NCI-H510A treated with DMSO at 0.1 percent for 48 hours (cell line): ENCODE measurements at places on chromosomes 16 and 17.

DNA sequence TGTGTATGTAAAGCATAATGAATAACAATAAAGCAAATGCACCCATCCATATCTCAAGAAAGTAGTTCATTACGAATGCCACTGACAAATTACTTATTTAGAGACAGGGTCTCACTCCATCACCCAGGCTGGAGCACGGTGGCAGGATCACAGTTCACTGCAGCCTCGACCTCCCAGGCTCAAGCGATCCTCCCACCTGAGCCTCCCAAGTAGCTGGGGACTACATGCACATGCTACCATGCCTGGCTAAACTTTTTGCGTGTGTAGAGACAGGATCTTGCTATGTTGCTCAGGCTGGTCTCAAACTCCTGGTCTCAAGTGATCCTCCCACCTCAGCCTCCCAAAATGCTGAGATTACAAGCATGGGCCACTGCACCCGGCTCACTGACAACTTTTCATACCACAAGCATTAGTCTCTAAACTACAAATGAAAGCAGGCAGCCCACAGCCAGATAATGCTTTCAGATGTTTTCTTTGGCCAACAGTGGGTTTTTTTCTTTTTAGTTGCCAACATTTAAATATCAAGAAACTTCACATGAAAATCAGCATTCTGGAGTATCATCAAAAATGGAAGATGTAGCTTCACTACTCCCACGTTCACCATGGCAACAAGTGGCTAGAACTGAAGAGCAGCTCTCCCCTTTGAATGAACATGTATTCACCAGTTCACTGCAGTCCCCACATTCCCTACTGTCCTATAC lies 7.7 kb downstream of the ARHGAP17 start:
- no peak for DNase-seq

GRCh38 chr17:39199820-39200069 lies 338 bp upstream of the RPL19 start:
- no peak for DNase-seq

GRCh38 chr16:70808371-70808770 lies 7.4 kb upstream of the VAC14 start:
- no peak for DNase-seq

GRCh38 chr17:6712854-6713129 lies 377 bp downstream of the SLC13A5 start:
- DNase-seq = no peak

DNA sequence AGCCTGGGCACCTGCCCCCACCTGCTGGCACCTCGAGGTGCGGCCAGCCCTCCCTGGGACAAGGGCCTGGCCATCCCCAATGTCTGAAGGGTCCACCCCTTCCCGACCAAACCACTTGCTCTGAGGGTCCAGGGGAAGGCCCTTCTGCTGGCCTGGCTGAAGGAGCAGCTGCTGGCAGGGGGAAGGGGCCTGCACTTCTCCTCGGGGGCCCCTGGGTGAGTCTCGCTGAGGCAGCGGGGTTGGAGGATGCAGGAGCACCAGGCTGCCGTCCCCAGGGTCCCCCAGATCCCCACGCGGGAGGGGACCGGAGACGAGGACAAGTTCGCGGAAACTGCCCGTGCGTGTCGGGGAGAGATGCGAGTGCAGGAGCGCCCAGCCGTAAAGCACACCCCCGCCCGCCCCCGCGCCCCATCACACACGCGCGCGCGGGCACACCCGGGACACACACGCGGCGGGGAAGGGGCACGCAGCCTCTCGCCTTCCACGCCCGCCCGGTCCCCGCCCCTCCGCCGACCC lies 725 bp upstream of the CACNA1H start:
- no peak for DNase-seq

GRCh38 chr17:49258394-49258793 lies 27.8 kb upstream of the PHOSPHO1 start:
- no peak for DNase-seq

- no peak for DNase-seq
Measured at GRCh38 chr16:2154533-2155090, 970 bp upstream of the TRAF7 start.

DNA sequence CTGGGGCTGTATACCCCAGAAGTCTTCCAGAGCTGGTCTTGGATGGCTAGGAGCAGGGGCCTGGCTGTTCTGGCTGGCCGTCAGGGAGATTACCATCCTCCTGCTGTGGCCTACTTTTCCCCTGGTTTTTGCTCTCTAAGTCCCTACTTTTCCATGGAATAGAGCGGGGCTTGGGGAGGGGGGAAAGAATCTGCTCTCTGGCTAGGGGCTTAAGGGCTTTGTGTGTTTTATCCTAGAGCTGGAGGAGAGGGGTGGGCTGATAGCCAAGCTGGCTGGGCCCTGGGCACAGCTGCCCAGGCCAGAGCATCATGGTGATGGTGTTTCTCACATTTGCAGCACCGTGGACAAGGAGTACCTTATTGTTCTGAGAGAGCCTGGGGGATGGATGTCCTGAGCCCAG lies 3.6 kb downstream of the NRN1L start:
- no peak for DNase-seq

DNA sequence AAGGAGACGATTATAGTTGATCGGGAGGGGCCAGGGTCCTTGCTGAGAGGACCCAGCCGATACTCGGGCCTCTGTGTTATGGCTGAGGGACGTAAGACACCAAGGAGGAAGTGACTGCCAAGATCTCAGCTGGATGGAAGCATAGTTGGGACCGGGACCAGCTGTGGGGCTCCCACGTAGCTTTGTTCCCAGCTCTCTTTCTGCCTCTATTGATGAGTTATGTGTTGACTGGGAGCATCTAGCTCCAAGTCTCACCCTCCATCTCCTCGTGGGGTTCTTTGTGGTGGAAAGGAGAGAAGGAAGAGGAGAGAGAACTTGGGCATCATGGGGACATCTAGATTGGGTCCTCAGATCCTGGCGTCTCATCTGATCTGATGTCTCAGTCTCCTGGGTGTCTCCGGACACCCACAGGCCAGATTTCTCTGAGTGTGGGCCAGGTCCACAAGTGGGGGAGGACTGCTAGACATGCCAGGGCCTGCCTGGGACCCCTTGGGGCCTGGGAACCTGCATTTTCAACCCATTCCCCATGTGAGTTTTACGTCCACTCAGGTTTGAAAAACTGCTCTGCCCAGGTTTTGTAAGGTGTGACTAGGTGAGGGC lies 1.0 kb downstream of the MGRN1 start:
- DNase-seq = no peak

GRCh38 chr16:74867281-74867849 lies 92.7 kb upstream of the FA2H start:
- DNase-seq = no peak

- no peak for DNase-seq
Measured at GRCh38 chr17:8954339-8954738, 11.2 kb downstream of the PIK3R5 start.

DNA sequence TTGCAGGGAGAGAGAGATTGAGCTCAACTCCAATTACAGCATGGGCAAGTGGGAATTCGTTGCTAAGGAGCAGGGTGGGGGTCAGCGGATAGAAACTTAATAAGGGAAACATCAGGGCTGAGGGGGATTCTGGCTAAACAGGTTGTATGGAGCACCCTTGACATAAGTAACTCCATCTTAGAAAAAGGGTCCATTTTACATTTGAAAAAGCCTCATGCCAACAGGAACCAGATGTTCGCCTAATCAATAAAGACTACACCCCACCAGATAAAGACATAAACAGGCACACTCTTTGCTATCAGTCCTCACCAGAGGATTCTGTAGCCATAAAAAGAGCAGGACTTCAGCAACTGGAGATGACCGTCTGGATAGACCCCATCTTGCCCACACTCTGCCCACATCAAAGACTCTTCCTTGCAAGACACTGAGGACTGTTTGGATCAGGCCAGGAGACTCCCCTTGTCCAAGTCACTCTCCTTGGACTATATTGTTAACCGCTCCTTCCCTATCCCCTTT lies 1.6 kb upstream of the LRRC75A start:
- DNase-seq = no peak

DNA sequence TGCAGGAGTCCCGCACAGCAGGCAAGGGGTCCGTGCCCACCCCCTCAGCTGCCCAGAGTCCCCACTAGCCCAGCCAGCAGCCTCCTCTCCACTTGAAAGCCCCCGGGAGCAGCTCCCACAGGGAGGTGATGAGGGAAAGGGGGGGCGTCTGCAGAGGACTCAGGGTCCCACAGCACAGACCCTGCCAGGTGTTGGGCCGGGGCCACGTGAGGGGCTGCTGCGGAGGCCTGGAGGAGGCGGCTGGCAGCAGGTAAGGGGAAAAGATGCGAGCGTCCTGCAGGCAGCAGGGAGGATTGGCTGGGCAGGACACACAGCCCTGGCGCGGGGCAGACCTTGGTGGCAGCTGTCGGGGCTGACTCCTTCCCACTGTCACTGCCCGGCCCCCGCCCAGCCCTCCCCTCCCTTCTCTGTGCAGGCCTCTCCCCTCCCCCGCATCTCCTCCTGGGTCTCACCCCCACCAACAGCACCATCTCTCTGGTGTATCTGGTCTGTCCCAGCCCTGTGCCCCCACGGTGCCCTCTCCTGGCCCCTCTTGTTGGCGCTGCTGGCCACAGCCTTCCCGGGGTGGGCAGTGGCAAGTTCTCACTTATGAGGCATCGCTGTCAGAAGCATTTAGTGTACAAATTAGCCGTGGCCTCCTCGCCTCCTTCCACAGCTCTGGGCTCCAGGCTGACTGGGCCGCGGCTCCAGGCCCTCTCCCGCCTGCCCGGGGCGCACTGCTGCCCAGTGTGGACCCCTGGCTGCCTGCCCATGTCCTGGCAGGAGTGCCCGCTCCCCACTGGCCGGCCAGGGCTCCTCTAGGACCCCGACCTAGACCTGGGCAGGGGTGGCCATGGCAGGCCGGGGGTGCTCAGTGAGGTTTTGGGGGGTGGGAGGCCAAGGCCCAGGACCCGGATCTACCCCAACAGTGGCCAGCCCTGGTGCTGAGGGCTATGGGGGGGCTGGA lies 4.4 kb upstream of the PRR35 start:
- no peak for DNase-seq

- DNase-seq = peak; percentile 41
Measured at GRCh38 chr16:66728117-66728787, 23.2 kb downstream of the DYNC1LI2 start.

- no peak for DNase-seq
Measured at GRCh38 chr16:12461201-12461600, 342.5 kb downstream of the CPPED1 start.

GRCh38 chr16:62700426-62701294 lies 664.4 kb upstream of the CDH8 start:
- DNase-seq = no peak

GRCh38 chr17:17155568-17155967 lies 50.6 kb downstream of the PLD6 start:
- no peak for DNase-seq

- no peak for DNase-seq
Measured at GRCh38 chr16:75570396-75571065, 4.4 kb downstream of the GABARAPL2 start.

DNA sequence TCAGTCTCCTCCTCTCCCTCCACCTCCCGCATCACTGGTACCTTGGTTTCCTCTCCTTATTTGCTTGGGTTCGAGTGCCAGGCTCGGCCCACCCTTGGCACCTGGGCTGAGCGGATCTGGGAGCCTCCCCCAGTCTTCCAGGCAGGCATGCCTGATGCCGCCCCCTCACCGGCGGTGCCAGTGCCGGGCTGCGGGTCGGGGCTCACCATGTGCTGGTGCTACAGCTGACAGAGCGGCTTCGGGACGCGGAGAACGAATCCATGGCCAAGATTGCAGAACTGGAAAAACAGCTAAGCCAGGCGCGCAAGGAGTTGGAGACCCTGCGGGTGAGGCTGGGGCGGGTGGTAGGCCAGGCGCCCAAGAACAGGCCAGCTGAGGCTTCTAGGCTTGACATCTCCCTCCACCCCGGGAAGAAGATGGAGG lies 19.2 kb downstream of the FMNL1 start:
- DNase-seq = peak; percentile 15

DNA sequence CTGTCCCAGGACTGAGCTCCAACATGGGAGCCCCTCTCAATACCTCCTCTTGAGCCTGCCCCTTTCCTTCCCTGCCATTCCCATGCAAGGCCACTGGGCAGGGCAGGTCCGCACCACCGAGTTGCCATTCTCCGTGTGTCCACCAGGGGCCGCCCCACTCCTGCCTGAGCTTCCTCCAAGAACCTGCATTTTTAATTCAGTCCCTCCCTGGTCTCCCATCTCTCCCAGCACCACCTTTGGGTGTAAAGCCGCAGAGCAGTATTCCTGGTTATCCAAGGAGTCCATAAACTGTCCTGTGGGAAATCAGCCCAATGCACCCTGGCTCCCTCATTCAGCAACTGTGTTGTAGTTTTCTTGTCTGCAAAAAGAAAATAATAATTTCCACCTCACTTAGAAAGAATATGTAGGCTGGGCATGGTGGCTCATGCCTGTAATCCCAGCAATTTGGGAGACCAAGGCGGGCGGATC lies 15.9 kb upstream of the ANKRD40CL start:
- peak; percentile 90 for DNase-seq

DNA sequence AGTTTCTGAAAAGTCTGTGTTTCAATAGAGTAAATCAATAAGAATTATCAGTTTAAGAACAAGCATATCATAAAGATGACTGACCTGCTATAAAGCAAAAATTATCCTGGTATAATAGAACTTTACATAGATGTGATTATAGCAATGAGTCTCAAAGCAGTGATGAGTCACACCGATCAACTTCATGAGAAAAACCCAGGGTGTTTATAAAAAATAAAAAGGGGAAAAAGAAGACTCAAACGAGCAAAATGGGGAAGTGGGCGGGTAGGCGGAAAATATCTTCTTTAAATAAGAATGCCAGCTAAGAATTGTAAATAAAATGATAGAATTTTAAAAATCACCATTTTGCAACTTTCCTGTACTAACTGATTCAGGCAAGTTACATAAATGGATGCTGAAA lies 46.8 kb downstream of the BRIP1 start:
- DNase-seq = no peak

GRCh38 chr16:50195276-50195675 lies 42.2 kb downstream of the TENT4B start:
- no peak for DNase-seq

- no peak for DNase-seq
Measured at GRCh38 chr17:1197781-1198490, 18.2 kb upstream of the ABR start.

- no peak for DNase-seq
Measured at GRCh38 chr17:40312131-40312731, 3.3 kb downstream of the RARA start.

- DNase-seq = no peak
Measured at GRCh38 chr17:20989481-20989880, 53.3 kb downstream of the USP22 start.

GRCh38 chr17:76797241-76797840 lies 59.4 kb downstream of the MFSD11 start:
- no peak for DNase-seq

DNA sequence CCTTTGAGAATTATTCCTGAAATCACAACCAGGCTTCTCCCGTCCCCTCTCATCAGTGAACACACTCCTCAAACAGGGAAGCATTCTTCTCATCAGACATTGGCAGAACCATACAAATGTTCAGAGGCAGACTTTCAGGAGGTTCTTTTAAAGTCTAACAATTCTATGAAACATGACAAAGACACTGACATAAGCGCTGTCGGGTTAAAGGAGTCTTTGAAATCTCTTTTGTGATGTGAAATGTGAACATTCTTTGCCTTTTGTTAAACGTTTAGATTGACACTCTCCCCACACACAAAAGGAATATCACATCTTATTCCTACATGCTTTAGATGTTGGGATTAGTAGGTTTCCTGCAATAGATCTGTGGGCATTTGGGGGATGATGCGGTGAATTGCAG lies 63.9 kb downstream of the NETO2 start:
- no peak for DNase-seq

GRCh38 chr17:59151006-59151405 lies 4.0 kb downstream of the SKA2 start:
- DNase-seq = no peak

- peak; percentile 50 for DNase-seq
Measured at GRCh38 chr16:788399-789126, at the start of gene CHTF18. CHTF18 (plus strand) TSS chr16:788620; CDS start chr16:788685, 65 bp downstream.
